ENCODE measurements at places on chromosomes 5 and 9.

GRCh38 chr5:58929726-58930125 lies 346.9 kb downstream of the RAB3C start:
- no peak for DNase-seq

DNA sequence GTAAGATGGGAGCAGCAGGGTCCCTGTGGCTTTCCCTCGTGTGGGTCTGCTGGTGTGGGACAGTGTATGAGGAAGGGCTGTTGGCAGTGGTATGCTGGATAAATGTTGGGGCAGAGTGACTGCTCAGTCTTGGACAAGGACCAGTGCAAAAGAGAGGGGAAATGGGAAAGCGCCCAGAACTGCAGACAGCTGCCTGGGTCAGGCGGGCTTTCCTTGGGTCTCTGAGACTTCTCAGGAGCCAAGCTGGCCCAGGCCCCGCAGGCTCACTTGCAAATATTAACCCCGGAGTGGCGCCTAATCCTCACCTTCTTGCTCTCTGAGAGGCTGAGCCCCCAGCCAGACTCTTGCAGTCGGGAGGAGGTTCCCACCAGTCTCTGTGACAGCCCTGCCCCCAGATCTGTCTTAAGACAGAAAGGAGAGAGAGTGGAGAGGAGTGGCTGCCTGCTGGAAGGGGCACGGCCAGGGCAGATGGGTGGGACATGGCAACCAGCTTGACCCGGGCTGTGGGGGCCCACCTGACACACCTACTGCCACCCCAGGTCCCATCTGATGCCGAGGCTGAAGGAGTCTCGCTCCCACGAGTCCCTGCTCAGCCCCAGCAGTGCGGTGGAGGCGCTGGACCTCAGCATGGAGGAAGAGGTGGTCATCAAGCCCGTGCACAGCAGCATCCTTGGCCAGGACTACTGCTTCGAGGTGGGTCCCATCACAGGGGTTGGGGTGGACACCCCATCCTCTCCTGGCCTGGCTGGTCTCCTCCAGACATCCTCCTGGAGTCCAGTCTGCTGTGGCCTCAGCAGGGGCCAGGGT lies 105.2 kb downstream of the DAB2IP start:
- DNase-seq: no peak

DNA sequence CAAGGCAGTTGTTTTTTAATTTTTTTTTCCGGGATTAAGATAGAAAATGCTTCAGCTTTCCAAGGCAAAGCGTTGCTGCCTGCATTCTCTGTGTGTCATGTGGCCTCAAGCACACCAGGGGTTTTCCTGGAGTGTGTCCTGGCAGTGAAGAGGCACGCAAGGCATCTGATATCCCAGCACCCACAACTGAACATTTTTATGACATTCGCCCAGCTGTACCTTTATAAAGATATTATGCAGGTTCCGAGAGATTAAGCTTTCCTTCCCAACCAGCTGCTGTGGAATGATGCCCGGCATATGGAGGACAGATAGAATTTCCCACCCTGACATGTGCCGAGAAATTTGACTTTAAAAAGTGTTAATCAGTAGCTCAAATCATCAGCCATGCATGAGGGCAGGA lies 205.6 kb downstream of the GADD45G start:
- no peak for DNase-seq

GRCh38 chr9:78971540-78971939 lies 600.2 kb upstream of the TLE4 start:
- no peak for DNase-seq

- DNase-seq: no peak
Measured at GRCh38 chr5:120677481-120677880, 213.4 kb downstream of the PRR16 start.

DNA sequence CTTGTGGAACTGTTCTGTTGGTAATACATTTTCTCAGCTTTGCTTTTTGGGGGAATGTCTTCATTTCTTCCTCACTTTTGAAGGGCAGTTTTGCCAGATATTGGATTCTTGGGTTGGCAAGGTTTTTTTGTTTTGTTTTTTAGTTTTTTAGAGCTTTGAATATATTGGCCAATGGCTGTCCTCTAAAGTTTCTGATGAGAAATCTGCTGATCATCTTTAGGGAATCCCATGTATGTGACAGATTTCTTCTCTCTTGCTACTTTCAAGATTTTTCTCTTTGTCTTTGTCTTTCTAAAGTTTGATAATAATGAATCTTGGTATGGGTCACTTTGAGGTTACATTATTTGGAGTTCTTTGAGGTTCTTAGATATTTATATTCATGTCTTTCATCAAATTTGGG lies 227.4 kb downstream of the FBXL7 start:
- no peak for DNase-seq

DNA sequence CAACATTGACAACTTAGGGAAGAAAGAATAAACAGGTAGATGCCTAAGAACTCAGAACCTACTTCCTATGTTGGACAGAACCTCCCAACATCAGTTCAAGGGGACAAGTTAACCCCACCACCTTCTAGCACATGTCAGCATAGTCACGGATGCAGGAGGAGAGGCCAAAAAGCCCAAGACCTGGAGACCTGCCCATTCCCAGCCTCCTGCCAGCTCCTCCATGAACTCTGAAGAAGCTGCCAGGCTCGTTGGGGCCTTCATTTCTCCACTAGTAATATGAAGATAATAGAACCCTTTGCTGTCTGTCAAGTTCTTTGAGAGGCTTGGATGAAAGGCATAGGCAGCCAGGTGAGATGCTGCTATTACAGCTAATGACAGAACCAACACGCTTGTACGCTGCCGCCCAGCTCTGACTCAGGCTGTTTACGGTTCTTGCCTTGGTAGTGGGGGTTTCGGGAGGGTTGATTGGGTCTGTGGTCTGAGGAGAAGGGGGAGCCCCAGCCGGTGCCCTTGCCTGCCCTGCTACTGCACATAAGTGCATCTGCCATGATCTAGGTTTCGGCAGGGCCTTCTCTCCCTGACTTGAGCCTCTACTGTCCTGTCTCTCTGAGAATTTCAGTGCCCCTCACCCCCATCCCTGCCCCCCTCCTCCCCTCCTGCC lies 82.2 kb downstream of the NRG2 start:
- DNase-seq: no peak

GRCh38 chr5:24401773-24402172 lies 243.0 kb downstream of the CDH10 start:
- DNase-seq: no peak

DNA sequence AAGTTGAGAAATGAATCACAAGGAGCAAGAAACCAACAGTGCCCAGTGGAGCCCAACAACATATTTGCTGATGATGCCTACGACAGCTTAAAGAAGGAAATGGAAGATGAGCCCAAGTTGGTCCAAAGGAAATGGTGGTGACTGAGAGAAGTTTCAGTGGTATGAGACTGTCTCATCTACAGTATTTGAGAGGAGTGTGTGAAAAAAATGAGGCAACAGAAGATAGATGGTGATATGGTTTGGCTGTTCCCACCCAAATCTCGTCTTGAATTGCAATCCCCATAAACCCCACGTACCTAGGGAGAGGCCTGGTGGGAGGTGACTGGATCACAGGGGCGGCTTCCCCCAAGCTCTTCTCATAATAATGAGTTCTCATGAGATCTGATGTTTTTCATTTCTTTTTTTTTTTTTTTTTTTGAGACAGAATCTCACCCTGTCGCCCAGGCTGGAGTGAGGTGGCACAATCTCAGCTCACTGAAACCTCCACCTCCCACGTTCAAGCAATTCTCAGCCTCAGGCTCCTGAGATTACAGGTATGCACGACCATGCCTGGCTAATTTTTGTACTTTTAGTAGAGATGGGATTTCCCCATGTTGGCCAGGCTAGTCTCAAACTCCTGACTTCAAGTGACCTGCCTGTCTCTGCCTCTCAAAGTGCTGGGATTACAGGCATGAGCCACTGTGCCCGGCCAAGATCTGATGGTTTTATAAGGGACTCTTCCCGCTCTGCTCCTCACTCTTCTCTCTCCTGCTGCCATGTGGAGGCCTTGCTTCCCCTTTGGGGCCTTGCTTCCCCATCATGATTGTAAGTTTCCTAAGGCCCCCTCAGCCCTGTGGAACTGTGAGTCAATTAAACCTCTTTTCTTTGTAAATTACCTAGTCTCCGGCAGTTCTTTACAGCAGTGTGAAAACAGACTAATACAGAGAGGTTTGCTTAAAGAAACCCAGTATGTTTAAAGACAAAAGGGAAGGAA lies 30.2 kb downstream of the EFCAB9 start:
- peak; percentile 24 for DNase-seq

DNA sequence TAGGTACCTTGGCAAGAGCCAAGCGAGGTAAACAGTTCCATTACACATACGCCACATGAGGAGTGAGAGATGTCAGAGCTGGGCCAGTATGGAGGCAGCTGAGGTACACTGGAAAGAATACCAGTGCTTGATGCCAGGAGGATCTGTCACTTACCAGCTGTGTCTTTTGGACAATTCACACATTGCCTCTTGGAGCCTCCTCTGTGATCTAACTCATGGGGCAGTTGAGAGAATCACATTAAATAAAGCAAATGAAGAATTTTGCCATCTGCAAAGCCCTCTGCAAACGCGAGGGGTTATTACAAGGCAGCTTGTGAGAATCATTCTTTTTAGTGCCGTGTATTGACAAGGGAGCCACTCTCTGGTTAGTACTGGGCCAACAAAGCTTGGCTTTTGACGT lies 429.7 kb upstream of the KLF4 start:
- no peak for DNase-seq

DNA sequence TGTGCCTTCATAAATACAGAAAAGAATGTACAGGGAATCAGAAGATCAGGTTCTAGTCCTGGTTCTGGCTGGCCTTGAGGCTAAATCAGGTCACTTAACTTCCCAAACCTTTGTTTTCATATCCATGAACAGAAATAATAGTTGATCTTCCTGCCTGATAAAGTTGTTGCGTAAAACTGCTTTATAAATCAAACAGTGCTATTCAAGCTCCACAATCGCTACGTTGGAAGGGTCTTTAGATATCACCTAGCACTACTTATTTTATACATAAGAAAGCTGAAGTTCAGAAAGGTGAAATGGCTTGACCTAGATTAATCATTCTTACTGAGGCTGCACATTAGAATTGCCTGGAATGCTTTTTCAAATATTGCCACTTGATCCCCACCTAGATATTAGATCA lies 36.3 kb upstream of the GCNT4 start:
- DNase-seq: no peak

- DNase-seq: peak; percentile 32
Measured at GRCh38 chr9:92769286-92769685, 4.7 kb upstream of the BICD2 start.

DNA sequence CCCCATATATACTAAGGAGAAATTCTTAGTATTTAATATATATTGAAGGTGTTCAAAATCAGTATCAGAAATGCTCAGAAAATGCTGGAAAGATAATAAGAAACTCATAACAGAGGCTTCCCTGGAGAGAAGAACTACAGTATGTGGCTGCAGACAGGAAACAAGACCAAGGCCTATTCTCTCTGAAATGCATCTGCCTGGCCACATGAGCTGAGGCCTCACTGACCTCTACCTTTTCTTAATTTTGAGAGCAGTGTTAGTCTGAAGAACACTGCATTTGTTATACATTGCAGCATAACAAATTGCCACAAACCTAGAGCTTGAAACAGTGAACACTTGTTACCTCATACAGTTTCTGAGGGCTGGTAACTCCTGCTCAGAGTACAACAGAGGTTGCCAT lies 133.4 kb upstream of the SPEF2 start:
- DNase-seq: no peak

GRCh38 chr5:179273073-179273435 lies 72.2 kb downstream of the ADAMTS2 start:
- no peak for DNase-seq

DNA sequence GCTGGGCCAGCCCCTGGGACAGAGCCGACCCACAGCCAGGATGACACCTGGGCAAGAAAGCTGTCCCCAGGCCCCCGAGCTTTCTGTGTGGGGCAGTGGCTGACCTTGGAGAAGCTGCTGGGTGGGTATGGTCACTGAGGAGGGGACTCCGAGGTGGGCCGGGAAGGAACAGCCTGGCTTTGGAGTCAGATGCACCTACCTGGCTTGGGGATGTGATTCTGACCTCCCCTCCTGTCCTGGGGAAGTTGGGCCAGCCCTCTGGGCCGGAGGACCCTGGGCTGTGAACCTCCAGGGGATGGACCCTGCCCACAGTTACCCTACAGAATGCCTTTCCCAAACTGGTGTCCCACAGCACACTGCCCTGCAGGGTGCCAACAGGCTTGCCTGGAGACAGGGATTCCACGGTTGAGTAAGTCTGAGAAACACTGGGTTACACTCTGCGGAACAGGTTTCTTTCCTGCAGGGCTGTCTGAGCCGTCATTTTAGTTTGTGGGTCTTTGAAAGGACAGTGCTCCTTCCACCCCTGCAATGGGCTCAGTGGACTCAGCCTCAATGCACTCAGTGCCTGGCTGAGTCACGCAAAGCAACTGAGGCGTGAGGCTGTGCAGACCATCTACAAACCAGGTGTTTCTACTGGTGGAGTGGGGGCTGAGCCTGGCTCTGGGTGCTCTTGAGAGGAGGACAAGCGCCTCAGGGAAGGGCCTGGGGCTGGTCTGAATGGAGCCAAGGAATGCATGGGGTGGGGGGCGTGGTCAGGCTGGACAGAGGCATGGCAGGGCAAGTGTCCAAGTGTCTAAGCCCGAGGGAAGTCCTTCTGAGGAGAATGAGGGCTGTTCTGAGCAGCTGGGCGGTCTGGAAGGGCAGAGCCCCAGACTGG lies 41.3 kb upstream of the PHYKPL start:
- DNase-seq: no peak

DNA sequence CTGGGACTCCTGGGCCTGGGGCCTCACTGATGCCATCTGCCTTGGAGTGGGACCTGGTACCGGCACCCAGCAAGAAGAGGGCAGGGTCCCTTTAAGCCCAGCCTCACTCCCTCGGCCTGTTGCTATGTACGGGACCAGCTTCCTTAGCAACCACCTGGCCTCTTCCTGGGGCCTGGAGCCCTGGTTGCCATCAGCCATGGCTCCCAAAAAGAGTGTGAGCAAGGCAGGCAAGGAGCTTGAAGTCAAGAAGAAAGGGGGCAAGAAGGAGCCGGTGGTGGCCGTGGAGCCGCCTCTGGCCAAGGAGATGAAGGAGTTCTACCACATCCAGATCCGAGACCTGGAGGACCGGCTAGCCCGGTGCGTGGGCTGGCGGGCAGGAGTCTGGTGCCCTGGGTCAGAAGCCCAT lies at the start of gene CFAP157:
Gene CFAP157 (plus strand): TSS at position 153 of the 406 bp plus-strand sequence. CDS start 44 bp downstream, at position 197.
- DNase-seq: no peak

DNA sequence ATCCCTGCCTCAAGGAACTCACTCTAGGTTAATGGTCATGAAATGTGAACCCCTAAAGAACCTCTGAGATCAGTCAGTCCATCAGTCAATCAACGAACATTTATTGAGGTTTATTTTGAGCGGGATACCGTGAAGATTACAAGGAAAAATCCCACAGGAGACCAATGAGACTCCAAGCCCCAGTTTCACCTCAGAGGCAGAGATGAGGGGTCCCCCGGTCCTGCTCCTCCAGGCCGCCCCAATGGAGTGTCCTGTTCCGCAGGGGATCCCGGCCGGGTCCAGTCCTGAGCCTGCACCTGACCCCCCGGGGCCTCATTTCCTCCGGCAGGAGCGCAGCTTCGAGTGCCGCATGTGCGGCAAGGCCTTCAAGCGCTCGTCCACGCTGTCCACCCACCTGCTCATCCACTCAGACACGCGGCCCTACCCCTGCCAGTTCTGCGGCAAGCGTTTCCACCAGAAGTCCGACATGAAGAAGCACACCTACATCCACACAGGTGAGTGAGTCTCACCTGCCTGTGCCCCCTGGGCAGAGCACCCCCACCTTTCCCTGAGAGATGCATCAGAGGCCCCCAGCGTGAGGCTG lies 11.0 kb downstream of the GFI1B start:
- no peak for DNase-seq

- no peak for DNase-seq
Measured at GRCh38 chr5:149344151-149344550, 1.1 kb upstream of the GRPEL2 start.

Data from suppressor macrophage treated with lipopolysaccharide for 1 hour (primary cell).